A549 treated with GW870086 at 1 μM for 4 hours (cell line): ENCODE measurements at places on chromosomes 1 and 21. TPM values are rescaled to one million over a fixed set of nuclear protein-coding genes. Genes with fewer than 3 reads are reported as not detected.

The CIART gene
- total RNA-seq = 0.97 to 2.4 TPM (median 1.3 TPM) in 5 replicates

The LCE3E gene
- total RNA-seq = 0.51 TPM in 1 of 5 replicates, not detected in the others

The ERVH48-1 gene
- total RNA-seq = not detected in 5 replicates

The MACF1 gene
- total RNA-seq = 30.4 to 41.6 TPM (median 39.2 TPM) in 5 replicates

The THBS3 gene
- 6.0 to 10.7 TPM (median 8.4 TPM) in 5 replicates for total RNA-seq

The OR14A16 gene
- not detected in 5 replicates for total RNA-seq
